ENCODE measurements at places on chromosomes 2 and 18.

DNA sequence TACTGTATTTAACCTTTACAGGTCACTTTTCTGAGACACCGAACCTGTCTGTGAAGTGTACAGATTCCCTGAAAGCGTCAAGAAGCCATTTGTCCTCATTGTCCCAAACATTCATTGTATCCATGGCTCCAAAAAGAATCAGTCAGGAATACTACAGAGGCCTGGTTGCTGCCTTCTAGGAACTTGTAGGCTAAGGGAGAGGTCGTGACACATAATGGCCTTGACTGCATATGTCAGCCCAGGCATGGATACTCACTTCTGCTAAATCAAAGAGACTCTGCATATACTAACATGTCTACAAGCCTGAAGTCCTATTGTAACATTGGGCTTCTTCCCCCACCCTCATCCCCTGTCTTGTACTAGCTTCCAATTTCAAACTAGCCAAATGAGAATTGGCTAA, 40.2 kb downstream of the ONECUT2 start:
- DNase-seq = no peak

GRCh38 chr2:53498210-53498609, 269.4 kb upstream of the CHAC2 start:
- DNase-seq = no peak

GRCh38 chr2:128599700-128600099, 281.0 kb upstream of the HS6ST1 start:
- no peak for DNase-seq

DNA sequence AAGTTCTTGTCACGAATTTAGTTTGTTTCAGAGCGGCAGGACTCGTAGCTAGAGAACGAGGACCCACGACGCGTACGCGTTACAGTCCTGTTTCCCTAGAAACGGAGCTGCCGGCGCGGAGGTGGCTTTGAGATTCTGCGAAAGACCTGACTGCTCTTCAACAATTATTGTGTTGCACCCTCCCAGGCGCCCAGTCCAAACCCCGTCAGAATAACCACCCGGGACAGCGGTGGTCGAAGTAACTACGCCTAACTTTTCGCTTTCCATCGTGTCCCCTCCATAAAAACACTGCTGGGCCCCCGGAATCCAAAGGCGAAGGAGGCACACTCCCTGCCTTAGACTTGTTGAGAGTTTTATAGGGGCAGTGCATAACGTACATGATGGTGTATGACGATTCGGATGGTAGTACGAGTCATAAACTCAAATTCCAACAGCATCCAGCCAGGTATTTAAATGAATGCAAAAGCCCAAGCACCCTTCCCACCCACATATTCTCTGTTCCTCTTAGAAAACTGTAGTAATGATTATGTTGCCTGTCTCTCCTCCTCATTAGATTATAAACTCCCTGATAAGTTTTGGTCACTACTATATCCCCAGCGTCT, 651 bp upstream of the STAM2 start:
- no peak for DNase-seq

GRCh38 chr18:5840547-5840946, 54.8 kb downstream of the TMEM200C start:
- DNase-seq = no peak

GRCh38 chr2:237725661-237726060, 72.9 kb upstream of the RBM44 start:
- DNase-seq = no peak

DNA sequence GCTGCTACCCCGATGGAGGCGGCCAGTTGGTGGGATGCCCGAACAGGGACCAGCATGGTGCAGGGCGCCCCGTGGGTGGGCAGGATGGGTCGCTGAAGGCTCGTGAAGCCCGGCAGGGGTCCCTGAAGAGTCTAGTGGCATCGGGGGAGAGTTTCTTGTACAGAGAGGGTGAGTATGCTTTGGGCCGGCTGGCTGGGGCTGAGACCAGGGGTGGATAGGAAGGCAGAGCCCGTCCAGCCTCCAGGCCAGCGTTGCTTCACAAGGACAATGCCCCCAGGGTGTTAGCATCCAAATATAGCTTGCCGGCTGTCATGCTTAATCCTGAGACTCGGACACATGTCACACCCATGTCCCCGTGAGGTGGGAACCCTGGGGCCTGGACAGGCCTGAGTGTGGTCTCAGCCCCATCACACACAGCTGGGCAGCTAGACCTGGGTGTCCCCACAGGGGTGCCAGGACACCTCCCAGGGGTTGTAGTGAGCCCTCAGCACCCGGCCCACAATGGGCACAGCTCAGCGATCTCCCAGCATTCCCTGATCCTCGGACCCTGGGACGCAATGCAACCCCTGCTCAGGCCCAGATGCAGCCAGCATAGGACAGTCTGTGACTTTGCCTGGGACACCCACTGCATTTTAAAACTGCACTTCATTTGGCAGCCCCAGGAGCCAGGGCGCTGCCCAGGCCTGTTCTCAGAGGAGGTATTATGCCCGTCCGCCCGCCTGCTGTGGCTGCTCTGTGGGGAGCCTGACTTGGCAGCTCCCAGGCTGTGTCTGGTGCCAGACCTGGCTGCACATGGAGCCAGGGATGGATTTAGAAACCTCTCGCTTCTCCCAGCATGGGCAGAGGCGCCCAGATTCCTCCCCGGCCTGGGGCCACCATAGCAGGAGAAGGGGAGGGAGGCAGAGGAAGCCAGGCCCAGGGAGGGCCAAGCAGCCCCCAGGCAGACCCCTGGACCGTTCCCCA, 36.4 kb downstream of the RAMP1 start:
- DNase-seq = no peak

GRCh38 chr18:75106746-75107145, 102.2 kb downstream of the PTGR3 start:
- no peak for DNase-seq

DNA sequence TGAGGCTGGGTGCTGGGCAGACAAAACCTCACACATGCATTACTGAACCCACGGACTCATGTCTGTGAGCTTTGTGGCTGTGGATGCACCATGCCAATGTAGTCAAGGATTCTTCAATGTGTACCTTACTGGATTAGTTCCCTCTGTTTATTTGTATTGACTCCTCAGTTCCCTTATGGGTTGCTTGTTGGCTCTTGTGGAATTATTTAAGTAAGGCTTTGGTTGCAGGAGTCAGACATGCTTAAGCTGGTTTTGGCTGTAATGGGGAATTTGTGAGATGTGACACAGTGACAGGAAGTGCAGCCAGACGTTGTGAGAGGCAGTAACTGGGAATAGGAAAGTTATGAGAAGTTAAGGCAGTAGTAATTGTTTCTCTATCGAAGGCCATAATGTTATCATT, 13.6 kb upstream of the IL1RN start:
- DNase-seq = no peak

- no peak for DNase-seq
Measured at GRCh38 chr2:54572262-54572635, 116.1 kb downstream of the SPTBN1 start.

GRCh38 chr2:134774786-134775641, 56.2 kb upstream of the TMEM163 start:
- DNase-seq = no peak

All from SK-MEL-5 (cell line).